Cerebellum (tissue), 4 donors: ENCODE measurements at places on chromosomes 7 and 10. TPM values are rescaled to one million over a fixed set of nuclear protein-coding genes. Genes with fewer than 3 reads are reported as not detected.

GRCh38 chr10:130301021-130301892, 165.1 kb downstream of the GLRX3 start:
- no peak for DNase-seq

DNA sequence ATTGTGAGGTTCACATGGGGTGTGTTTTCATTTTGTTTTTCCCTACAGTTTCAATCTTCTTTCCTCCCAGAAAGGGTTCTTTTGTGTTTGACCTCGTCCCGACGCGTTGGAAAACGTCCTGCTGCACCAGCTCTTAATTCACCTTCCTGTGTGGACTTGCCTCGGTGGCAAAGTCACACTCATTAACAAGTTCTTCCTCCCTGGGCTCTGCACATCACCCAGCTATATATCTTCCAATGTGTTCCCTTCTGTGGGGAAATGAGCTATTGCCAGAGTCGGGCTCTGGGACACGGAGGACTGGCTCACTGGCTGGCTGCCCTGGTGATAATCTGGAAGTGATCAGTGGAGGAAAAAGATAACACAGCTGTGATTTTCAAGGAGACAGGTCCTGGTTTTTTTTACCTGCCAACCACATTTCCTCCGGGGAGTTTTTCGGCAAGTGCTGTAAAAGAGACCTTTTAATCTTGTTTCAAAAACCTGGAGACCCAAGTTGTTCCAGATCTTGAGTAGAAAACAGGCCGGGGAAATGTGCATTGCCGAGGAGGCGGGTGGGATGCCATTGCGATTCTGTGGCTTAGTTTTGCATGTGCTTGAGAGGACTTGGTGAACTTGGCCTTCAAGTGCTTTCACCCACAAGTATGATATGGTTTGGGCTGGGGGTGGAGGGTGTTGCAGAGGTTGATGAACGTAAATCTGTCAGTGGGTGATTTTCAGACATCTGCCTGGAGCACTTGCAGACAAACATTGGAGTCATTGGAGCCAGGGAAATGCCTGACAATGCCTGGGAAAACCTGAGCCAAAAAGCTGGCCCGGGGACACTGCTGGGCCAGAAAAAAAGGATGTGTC, 96.5 kb upstream of the CREB5 start:
- DNase-seq, result no peak

GRCh38 chr10:17024461-17024860, 105.2 kb downstream of the CUBN start:
- DNase-seq, result no peak

DNA sequence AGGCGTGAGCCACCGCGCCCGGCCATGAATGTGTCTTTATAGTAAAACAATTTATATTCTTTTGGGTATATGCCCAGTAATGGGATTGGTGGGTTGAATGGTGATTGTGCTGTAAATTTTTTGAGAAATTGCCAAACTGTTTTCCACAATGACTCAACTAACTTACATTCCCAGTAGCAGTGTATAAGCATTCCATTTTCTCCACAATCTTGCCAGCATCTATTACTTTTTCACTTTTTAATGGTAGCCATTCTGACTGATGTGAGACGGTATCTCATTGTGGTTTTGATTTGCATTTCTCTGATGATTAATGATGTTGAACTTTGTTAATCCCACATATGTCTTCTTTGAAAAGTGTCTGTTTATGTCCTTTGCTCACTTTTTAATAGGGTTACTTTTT, 1187.9 kb downstream of the XPNPEP1 start:
- no peak for DNase-seq

DNA sequence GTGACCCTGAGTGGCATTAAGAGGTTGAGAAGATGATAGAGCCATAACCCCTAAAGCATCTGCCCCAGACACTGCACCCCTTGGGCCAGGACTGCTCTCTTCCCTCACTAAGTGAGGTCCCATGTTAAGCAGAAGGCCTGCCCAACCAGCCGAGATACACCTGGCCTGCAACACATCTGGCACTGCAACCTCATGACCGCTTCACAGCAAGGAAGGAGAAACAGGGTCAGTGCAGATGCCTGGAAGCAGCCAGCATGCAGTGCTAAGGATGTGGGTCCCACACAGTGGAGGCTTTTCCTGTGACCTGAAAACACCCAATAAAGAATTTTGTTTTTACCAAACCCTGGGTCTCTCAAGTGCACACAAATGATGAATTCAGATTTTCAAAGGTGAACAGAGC, 7.4 kb downstream of the NOD1 start:
- no peak for DNase-seq

DNA sequence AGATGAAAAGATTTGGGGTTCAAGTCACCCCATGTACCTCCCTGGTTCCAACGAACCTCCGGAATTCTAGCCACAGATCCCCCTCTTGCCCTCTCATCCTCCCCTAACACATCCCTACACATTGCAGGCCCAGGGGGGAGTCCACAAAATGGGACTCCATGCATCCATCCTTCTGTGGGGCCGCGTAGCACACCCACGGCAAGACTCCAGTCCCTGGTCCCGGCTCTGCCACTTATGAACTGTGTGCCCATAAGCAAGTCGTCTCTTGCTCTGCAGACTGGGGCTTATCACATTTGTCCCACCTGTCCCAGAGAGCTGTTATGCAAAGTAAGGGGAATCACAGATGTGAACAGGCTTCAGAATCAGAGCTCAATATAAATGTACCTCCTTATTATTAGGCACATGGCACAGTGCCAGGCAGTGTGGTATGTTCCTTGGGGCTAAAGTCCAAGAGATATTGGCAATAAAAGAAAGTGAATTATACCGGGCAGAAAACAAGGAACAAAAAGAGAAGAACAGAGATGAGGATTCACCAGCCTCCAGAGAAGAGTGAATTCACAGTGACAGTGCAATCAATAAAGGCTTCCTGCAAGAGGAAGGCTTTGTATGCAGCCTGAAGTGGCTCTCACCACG, 73.9 kb downstream of the KCNMA1 start:
- no peak for DNase-seq

DNA sequence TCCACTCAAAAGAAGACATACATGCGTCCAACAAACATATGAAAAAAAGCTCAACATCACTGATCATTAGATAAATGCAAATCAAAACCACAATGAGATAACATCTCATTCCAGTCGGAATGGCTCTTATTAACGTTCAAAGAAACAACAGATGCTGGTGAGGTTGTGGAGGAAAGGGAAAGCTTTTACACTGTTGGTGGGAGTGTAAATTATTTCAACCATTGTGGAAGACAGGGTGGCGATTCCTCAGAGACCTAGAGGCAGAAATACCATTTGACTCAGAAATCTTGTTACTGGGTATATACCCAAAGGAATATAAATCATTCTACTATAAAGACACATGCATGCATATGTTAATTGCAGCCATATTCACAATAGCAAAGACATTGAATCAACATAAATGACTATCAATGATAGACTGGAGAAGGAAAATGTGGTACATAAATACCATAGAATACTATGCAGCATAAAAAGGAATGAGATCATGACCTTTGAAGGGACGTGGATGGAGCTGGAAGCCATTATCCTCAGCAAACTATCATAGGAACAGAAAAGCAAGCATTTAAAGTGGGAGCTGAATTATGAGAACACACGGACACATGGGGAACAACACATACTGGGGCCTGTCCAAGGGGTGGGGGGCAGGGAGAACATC, 28.4 kb downstream of the PCDH15 start:
- DNase-seq, result no peak

DNA sequence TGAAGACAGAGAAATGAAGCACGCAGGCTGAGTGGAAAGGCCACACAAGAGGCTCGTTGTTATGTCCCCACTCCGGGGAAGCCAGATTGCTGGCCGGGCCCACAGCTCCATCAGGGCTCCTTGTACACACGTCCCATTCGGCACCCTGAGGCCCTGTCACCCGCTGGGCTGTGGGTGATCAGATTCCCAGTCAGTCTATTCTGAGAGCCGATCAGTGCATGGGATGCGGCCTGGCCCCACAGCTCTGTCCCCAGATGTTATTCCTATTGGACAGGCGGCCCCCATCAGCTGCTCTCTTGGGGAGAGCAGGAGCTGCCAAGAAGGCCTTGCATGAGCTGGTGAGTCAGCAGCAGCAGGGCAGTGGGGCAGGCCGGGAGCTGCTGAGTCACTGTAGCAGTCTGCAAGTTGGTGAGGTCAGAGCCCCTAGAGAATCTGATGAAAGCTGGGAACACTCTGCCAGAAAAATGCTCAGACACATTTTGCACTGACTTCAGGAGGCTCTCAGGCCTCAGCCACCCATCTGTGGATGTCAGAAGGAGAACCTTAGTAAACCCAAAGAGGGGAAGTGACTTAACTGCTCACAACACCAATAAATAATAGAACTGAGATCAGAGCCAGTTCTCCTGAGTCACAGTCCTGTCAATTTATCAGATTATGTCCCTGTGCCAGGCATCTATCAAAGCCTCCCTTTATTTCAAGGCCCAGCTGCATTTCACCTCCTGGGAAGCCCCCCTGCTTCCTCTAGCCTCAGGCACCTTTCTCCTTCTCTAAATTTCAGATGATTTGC, 9.4 kb upstream of the PSAP start:
- DNase-seq, result peak; percentile 82

DNA sequence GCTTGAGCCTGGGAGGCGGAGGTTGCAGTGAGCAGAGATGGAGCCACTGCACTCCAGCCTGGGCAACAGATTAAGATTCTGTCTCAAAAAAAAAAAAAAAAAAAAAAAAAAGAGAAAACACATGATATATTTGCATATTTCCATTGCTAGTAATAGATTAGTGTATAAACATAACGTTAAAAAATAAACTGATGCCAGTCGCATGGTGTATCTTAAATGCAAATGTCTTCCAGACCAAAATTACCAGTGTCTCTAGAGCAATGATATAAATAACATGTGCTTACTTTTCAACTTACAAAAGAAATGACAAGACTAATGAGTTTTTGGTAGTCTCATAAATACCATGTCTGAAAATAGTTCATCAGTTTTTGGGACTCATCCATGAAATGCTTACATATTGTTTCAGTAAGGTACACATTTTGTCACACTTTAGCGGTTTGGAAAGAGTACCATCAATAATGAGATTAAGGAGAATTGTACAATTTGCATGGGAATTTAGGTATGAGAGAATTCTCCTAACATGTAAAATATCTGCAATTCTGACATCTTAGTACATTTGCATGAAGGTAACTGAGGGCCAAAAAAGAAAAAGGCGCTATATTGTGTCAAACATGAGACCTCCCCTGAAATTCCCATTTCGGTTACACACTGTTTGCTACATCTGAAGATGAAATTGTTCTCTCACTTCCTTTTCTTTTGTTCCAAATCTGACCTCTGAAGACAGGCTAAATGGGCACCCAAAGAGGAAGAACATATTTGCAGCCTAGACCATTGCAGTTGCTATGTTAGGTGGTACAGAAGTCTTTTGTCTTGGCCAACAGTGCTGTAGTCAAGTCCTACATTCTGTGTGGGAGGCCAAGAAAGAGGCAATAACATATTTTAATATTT, 51.5 kb upstream of the PIP4K2A start:
- no peak for DNase-seq

DNA sequence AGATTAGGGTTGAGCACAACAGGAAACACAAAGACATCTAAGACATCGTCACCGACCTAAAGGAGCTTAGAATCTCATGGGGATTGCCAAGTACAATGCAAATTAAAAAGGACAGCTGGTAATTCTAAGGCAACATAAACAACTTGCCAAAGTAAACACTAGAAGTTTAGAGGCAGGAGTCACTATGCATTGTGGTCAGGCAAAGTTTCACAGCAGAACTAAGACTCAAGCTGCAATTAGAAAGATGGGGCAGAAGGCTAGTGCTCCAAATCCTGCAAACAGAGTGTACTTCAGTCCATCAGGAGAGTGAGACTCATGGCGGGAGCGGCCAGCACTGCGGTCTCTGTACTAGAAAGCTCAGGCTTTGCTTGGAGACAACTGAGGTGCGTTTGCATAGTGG, 52.7 kb downstream of the HIPK2 start:
- no peak for DNase-seq

DNA sequence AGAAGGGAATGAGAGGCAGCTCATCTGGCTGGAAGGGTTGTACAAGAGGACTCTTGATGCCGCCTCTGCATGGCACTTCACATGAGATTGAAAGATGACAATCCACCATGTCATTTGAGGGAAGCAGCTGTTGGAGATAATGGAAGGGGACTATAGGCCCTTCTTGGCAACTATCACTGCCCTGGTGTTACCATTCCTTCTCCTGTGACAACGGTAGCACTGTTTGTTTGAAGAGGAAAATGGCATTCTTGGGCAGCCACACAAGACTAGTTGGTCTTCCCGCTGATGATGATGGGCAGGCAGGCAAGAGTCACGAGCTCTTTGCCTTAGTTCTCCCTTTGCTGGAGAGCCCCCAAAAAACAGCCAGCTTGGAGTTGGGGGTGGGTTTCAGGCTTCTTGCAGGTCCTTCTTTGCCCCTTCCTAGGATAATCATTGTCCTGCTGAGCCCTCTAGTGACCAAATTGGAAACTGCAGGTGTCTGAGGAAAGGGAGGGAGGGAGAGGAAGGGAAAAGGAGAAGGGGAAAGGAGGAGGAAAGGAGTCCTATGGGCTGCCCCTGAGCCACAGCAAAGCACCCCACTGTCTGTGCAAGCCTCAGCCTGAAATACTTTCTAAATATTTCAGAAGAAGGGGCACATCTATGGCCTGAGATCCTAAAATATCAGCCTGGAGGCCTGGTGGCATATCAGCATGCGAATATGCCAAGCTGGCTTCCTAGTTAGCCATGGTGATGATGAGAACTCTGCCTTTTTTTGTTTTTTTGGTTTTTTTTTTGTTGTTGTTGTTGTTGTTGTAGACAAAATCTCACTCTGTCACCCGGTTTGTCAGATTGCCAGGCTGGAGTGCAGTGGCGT, 165.6 kb upstream of the KMT2E start:
- DNase-seq, result peak; percentile 45

- DNase-seq, result no peak
Measured at GRCh38 chr7:1534330-1535099, 4.0 kb downstream of the MAFK start.

- no peak for DNase-seq
Measured at GRCh38 chr7:21215307-21215706, 212.6 kb upstream of the SP4 start.

DNA sequence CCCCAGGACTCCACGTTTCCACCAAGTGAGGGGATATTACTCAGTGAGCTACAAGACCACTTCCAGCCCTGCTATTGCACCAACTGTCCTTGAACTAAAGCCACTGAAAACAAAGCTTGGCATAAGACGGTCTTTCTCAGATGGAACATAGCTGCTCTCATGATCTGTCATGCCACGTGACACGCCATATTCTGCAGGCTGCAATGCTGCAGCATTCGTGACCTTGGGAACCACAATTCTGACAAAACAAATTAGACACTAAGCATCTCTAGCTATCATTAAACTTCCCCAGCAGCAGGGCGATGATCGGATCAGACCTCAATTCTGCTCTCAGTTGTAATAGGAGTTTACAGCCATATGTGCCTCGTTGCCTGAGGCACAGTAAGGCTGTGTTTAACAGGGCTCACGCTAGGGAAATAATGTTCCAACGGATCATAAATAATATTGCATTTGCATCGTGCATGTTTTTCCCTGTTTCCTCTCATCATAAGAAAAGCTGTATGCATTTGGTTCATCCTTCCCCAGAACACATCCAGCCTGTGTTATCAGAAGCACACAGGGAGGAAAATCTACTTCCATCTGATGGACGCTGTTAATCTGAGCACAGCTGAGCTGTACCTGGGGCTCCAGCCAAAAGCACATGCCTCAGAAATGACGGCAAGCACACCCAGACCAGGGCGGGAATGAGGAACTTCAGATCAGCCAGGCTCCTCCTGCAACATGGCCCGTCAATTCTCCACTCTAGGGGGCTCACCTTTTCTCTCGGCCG, 38.6 kb upstream of the CNPY1 start:
- DNase-seq, result peak; percentile 75

Gene ZNF485
- 5.9 TPM for total RNA-seq

Gene INMT
- total RNA-seq, result 0.73 TPM

Gene KCND2
- total RNA-seq, result 102 TPM

Gene ZNF277
- total RNA-seq, result 38.2 TPM

Gene CPXM2
- total RNA-seq, result 1.8 TPM

Gene SLC29A4
- 22.6 TPM for total RNA-seq

Gene COL1A2
- 233 TPM for total RNA-seq
